Occipital lobe (tissue), 3 donors: ENCODE measurements at places on chromosomes 2 and 18.

DNA sequence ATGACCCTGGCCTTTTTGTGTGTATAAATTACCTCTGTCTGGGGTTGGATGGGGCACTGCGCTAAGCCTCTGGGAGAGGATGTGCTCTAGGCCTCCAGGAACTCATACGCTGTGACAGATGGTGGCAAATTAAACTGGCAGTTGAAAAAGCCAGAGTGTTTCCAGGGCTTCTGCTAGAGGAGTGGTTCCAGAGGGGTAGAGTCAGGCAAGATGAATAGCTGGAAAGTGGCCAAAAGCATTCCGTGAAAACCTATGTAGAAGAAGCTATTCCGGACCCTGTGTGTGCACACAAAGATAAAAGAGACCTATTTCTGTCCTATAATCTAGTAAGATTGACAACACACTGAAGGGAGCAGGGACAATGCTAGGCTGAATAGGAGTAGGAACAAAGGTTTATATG, 84.8 kb downstream of the ACTR3 start:
- DNase-seq = no peak

DNA sequence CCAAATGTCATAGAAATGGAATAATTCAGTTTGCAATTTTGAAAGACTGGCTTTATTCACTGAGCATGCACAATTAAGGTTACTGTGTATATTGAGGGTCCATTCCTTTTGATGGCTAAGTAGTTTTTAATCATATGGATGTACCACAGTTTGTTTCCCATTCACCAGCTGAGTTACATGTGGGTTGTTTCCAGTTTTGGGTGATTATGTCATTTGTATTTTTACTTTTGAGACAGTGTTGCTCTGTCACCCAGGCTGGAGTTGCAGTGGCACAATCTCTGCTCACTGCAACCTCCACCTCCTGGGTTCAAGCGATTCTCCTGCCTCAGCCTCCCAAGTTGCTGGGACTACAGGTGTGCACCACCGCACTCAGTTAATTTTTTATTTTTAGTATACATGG, 80.8 kb upstream of the MGAT4A start:
- DNase-seq = no peak

DNA sequence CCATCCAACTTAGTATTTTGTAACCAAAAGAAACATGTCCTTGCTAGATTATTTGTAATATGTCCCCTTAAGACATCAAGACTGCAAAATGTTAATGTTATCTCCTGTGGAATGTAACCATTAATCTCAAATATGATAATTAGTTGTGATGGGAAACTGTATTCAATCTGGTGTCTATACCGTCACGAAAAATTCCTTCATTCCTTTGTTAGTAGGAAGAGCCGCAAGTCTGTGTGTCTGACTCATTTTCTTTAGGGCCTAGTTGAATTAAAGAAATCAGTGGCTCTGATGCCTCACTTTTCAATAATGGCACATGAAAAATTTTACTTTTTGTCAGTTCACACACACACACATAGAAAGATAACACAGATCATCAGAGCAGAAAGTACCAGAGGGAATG, 127.1 kb upstream of the CHAC2 start:
- no peak for DNase-seq

DNA sequence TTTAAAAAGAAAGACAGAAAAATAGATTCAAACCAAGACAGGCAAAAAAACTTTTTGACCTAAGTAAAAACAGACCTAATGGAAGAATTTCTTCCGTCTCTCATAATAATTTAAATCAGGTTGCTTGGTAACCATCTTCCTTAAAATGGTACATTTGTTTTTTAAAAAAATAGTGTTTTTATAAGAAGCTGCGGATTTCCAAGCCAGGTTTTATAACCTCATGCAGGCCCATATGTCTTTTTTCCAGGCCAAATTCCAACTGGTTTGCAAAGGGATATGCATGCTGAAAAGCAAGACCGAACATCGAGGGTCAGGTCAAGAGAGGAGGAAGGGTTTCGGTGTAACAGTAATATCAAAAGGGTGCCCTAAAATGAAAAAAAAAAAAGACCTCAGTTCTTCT, 172.9 kb downstream of the MAIP1 start:
- no peak for DNase-seq

- no peak for DNase-seq
Observed at GRCh38 chr2:216911886-216912285, 52.0 kb upstream of the TNP1 start.

- no peak for DNase-seq
Observed at GRCh38 chr2:37851828-37852584, 73.1 kb upstream of the RMDN2 start.

- no peak for DNase-seq
Observed at GRCh38 chr2:190526105-190526750, 8.3 kb downstream of the NEMP2 start.

DNA sequence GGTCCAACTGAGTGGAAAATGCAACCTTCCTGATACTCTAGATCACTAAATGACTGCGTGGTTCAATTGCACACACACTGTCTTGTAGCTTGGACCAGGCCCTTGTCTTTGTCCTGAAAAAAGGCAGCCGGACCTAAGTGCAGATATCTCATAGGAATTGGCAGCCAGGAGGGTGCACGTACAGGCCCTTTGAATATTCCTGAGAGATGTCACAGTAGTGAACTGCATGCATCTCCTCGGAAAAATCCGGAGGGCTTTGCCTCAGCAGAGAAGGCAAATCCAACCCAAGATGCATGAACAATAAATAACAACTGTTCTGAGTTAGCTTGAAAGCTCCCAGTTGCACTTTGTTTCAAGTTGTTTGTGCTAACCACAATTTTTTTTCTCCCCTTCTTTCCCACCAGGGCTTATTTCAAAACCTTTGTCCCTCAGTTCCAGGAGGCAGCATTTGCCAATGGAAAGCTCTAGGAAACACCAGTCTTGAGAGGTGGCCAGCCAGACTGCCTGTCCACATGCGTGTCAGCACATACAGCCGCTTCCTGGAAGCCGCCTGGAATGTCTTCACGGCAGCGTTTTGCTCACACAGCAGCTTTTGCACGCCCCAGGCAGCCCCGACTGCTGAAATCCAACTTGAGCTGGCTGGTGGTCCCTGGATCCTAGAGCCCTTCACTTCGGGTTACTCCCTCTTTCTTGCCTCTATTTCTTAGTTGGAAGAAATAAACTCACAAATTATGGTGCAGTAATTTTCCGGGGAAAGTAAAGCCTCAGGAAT, 54.4 kb upstream of the FOSL2 start:
- no peak for DNase-seq

- DNase-seq = no peak
Observed at GRCh38 chr2:12856934-12857601, 140.3 kb downstream of the TRIB2 start.

DNA sequence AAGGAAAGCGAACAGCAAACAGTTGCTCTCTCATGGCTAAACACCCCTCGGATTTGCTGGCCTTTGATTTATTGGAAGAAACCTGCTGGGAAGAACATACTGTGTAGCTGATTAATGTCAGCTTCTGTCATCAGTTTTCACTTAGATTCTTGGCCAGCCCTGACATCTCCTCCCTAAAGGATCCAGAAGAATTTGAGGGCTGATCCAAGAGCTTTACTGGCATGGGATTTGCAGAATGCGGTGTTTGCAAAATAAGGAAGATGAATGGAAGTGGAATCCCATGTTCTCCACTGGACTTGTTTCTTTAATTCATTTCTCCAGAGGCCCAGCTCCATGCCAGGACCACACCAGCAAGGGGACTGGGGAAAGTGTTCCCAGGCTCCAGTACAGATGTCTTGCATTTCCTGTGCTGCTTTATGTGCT, 80.5 kb downstream of the RDH14 start:
- no peak for DNase-seq

GRCh38 chr2:85712849-85713612, 18.9 kb downstream of the GNLY start:
- no peak for DNase-seq

GRCh38 chr18:59537579-59537978, 159.6 kb downstream of the CCBE1 start:
- DNase-seq = no peak

- DNase-seq = no peak
Observed at GRCh38 chr18:43635397-43635796, 358.1 kb upstream of the SYT4 start.

DNA sequence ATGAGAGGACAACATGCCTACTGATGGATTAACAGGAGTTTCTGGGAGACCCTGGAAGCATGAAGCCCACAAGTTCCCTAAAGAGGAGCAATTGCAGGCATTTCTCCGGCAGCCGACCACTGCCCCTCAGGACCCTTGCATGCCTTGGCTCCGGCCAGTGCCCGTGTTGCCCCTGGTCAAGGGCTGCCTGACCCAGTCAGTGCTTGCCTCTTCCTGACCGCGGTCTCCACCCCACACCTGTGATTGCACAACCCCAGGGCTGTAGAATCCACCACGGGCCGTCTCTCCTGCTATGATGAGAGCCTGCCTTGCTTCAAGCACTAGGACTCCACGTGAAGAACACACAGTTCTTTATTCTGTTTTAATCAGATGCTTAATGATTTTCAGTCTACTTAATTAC, 127.5 kb downstream of the GLI2 start:
- DNase-seq = no peak

DNA sequence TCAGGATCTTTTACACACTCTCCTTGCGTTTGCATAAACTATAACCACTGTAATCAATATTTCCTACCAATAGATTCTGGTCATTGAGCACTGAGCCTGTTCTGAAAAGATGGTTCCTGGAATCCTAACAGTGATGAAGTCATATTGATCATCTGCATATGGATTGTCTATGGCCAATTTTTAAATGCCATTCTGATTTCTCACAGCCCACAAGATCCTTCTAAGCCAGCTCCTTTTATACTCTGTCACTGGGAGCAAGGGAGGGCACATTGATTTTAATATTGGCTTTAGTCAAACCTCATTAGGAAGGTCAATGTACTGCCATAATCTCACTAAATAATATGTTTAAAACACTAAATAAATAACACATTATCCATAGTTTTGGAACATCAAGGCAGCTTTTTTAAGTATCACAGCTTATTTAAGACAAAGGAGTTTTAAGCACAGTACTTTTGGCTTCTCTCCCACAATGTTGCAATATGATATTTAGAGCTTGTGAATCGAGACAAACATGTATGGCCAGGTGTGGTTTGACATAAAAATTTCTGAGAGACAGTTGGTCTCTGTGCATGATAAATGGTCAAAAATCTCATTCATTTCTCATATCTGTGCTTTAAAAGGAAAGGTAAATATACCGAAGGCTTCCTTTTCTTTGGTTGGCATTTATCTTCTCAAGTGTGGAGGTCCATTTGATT, 267.3 kb downstream of the MTX2 start:
- no peak for DNase-seq

- DNase-seq = no peak
Observed at GRCh38 chr18:75775121-75775520, 347.6 kb upstream of the SMIM21 start.

GRCh38 chr2:9961013-9961412, 9.5 kb downstream of the GRHL1 start:
- no peak for DNase-seq

GRCh38 chr18:3027370-3027891, 14.5 kb upstream of the LPIN2 start:
- DNase-seq = no peak

GRCh38 chr18:35022426-35023001, 18.7 kb upstream of the MAPRE2 start:
- DNase-seq = no peak

DNA sequence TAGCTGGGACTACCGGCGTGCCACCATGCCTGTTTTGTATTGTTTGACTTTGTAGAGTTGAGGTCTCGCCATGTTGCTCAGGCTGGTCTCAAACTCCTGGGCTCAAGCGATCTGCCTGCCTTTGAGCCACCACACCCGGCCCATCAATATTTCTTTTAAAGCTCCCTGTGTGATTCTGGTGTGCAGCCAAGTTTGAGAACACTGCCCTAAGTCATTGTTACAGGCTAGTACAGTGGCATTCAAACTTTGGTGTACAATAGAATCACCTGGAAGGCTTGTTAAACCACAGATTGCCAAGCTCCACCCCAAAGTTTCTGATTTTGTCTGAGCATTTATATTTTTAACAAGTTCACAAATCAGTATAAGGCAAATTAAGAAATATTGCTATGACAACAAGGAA, 99.9 kb downstream of the RBBP8 start:
- no peak for DNase-seq

GRCh38 chr2:41899189-41899588, 148.6 kb upstream of the PKDCC start:
- no peak for DNase-seq

DNA sequence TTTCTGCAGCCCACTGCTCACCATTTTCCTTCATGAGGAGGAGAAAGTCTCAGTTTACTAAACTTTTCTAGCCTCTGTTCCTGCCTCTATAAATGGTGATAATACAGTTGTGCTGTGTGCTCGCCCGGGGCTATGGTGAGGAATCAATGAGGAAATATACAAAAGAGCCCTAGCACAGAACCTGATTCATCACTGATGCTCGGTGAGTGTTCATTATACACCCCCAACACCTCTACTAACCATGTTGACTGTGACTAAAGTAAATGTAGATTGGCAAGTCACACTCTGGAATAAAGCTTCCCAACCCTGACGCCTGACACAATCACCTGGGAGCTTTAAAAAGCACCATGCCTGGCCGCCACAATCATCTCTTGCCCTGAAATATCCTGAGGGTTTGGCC, 118.8 kb upstream of the CYP1B1 start:
- no peak for DNase-seq
